ENCODE measurements at places on chromosomes 5 and 9.

DNA sequence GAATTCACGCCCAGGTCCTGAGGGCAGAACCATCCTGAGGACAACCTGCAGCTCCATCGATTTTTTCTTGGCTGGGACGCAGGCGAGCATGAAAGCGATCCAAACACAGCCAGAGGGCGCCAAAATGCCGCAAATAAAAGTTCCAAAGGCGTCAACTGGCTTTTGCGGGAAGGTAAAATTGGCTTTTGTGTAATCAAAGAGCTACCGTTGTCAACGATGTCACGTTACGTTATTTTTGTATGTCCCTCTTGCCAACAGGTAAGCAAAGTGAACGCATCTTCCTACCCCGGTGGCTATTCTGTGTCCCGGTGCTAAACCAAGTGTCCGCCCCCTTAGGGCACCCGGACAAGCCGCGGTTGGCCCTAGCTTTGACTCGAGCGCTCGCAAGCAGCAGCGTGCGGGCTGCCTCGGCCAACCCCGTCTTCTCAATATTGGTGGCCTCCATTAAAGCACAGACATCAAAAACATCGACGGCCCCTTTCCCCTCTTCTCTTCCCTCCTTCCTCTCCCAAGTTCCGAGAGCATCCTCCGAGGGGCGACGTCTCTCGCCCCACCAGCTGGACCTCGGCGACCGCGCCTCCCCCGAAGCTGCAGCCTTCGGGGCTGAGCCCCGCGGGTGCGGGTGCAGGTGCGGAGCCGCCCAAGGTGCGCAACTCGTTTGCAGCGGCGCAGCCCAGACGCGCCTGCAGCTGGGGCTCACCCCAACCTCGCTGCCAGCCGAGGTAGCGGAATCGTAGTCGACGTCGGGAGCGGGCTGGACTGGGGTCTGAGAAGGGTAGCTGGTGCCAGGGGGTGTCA lies 1.1 kb upstream of the BASP1 start:
- DNase-seq: no peak

- DNase-seq: no peak
These were observed 640 bp downstream of the TRIM32 start for GRCh38 chr9:116687754-116688135.

DNA sequence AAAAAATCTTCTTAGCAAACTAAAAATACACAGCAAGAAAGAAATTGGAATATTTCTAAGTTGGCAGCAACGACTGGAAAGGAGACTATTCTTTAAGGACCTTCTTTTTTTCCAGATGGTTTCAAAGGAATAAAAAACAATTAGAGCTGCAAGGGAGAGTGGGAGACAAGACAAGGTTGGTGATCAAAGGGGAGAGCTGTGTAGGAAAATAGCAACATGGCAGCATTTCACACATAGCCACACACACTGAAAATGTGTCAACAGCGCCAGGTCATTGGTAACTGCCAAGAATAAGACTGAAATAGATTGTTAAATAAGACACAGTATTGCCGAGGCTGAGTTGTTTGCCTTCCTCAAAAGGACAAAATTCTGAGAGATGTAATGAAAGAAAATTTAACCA lies 88.1 kb upstream of the TLE1 start:
- no peak for DNase-seq

GRCh38 chr5:80231243-80231642 lies 24.6 kb downstream of the SERINC5 start:
- no peak for DNase-seq

DNA sequence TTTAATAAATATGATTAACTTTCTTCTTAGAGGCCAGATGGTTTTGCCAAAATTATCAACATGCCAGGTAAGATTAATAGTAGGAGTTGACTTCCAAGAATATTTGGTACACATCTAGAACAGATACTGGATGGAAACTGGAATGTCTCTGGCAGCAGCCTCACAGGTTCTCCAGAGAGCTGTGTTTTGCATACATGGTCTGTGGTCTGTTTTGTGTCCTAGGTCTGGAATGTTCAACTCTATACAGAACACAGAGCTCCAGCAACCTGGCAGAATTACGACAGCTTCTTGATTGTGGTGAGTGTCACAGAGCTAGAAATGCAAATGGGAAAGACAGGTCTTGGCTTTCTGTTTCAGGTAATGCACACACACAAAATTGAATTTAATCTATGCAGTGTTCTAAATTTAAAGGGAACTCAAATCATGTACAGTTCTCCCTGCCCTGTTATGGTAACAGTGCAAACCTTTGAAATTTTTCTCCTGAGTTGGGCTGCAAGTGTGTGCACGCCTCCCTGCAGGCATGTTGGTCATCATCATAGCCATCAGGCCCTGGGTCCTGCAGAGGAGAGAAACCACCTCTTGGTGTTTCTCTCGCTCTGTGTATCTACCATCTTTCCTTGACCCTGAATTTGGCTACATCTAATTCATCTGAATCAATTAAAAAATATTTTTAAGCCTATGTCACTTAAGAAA lies 58.3 kb downstream of the PIK3R1 start:
- no peak for DNase-seq

- no peak for DNase-seq
These were observed 99.5 kb downstream of the TLE1 start for GRCh38 chr9:81589819-81590218.

DNA sequence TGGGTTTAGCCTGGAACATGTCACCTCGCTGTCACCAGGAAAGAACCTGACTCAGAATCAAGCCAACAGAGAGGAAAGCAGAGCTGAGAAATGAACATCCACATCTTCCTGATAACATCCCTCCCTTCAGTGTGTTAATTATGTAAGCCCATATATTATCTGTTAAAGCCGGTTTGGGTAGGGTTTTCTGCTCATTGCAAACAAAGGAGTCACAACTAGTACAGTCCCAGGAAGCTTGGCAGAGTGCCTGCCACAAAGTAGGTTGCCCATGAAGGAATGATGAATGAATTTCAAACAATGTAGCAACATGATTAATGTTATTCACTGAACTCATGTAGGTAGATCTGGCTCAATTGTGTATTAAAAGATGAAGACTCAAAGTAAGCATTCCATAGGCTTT lies 10.4 kb upstream of the PPARGC1B start:
- no peak for DNase-seq

GRCh38 chr9:13939134-13939533 lies 374.8 kb downstream of the NFIB start:
- no peak for DNase-seq

DNA sequence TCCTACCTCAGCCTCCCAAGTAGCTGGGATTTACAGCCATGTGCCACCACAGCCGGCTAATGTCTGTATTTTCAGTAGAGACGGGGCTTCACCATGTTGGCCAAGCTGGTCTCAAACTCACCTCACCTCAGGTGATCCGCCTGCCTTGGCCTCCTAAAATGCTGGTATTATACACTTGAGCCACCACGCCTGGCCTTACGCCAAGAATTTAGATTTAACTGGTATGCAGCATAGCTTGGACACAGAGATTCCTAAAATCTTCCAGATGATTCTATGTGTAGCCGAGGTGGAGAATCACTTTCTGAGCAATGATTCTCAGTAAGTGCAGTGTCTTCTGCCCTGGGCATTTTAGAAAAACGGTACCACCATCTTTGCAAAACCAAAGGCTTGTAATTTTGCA lies 74.1 kb downstream of the HABP4 start:
- no peak for DNase-seq

- no peak for DNase-seq
These were observed 114.5 kb upstream of the NR5A1 start for GRCh38 chr9:124621371-124622328.

- DNase-seq: no peak
These were observed 226.9 kb upstream of the C9orf72 start for GRCh38 chr9:27800159-27800558.

- DNase-seq: no peak
These were observed 1379.3 kb upstream of the ACO1 start for GRCh38 chr9:31005086-31005665.

DNA sequence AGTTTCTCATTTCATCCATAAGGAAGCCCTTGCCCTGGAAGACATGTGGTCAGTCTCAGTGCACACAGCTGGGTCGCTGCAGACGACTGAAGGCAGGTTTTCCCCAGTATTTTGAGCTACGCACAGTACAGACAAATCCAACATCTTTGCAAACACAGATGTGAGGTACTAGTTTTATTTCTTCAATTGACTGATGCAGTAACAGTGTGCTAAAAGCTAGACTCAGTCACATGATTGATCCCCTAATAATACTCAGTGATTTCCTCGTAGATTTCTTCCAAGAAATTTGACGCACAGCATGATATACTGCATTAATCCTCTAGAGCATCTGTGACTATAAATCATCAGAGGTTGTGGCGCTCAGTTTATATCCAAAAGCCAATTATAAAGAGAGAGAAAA lies 346.1 kb downstream of the DIRAS2 start:
- no peak for DNase-seq

DNA sequence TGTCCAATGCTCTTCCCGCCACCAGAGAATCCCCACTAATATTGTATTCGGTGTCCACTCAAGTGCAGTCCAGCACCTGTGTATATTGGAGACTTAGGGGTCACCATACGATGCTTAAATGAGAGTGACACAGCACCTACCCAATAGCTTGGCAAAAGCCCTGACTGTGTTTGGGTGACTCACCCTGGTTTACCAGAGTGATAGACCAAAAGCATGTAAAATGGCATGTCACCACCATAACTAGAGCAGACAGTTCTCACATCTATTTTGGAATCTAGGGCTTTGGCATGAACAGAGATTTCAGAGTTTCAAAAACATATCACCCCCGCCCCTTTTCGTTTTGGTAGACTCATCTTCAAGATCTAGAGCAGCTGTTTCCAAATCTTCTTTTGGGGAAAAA lies 217.3 kb upstream of the RASEF start:
- DNase-seq: no peak

DNA sequence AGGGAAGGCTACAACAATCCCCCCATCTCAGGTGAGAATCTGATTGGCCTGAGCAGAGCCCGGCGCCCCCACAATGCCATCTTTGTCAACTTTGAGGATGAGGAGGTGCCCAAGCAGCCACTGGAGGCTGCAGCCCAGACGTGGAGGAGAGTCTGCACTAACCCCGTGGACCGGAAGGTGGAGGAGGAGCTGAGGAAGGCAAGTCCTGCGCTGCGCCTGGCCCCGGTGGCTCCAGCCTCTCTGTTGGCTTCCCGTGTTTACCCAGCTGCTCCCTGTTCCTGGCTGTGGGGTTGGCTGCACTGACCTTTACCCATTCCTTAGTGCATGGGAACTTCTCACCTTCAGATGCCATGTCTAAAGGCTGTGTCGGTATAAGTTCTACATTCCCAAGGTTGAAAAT lies 11.0 kb upstream of the CEL start:
- DNase-seq: no peak

GRCh38 chr5:66828046-66828547 lies 231.9 kb downstream of the MAST4 start:
- no peak for DNase-seq

- no peak for DNase-seq
These were observed 529.1 kb upstream of the SEMA6A start for GRCh38 chr5:117103703-117104102.

DNA sequence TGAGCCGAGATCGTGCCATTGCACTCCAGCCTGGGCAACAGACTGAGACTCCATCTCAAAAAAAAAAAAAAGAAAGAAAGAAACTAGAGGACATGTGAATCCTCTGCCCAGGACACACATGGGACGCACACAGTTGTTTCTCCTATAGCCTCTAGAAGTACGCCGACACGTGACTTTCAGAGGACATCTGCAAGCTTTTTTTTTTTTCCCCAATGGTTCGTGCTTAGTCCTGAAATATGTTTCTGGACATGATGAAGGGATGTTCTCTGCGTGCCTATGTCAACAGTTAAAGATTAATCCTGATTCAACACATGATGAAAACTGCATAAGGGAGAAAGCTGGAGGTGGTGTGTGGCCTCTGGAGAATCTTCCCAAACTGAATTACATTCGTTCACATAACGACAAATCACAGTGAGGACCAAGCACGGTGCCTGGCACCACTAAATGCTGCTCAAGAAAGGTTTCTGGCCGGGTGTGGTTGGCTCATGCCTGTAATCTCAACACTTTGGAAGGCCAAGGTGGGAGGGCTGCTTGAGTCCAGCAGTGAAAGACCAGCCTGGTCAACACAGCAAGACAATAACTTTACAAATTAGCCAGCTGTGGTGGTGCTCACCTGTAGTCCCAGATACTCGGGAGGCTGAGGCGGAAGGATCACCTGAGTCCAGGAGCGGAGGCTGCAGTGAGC lies 9.8 kb downstream of the COL23A1 start:
- no peak for DNase-seq

- no peak for DNase-seq
These were observed 33.1 kb upstream of the ADRB2 start for GRCh38 chr5:148793261-148793660.

DNA sequence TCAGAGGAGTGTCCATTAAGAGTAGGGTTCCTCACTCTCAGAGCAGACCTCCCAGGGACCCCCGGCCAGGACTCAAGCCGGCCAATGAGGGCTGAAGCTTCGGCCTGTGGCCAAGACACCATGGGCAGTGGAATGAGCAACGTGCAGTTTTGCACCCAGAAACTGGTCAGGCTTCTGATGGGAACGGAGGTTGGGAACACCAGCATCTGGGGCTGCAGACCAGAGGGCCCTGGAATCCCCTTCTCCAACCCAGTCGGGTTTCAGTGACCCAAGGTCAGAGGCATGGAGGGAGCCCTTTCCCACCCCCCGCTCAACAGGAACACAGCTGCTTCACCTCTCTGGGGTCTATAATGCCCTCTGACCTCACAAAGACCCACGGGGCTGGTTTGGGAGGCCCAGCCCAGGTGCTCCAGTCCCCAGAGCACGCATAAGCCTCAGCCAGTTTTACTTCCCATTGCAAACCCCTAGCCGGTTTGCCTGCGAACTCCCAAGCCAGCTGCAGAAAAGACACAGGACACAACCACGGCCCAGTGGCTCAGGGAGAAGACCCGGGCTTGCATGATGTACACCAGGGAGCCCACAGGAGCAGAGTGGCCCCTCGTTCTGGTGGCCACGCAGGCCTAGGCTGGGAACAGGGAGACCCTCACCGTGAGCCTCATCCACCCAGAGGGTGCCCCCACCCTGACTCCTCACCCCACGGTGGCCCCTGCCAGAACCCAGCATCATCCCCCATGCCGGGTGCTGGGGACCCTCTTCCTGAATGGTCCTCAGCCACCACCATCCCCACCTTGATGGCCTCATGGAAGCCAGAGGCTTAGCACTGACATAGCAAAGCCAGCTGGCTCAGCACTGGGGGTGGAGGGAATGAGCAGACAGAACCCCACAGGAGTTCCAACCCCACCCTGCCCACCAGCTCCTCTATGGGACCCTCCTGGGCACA lies 30.6 kb downstream of the VAV2 start:
- DNase-seq: no peak

GRCh38 chr5:119382169-119382568 lies 26.4 kb downstream of the TNFAIP8 start:
- DNase-seq: no peak

DNA sequence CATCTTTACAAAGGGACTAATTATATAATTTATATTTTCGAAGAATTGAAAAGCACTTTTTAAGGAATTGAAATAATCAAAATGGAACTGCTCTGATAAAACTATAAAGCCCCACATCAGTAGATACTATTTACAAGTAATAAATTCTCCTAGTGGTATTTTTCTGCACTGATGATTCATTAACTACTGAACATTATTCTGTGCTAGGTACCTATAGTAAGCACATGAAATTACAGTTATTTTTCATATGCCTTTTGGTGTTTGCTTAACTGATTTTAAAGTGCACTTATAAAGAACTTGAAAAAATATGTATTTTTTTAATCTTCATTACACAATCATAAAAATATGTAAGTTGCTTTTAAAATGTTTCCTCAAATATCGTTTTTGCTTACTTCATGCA lies 123.0 kb downstream of the MAN2A1 start:
- DNase-seq: no peak

- DNase-seq: no peak
These were observed 755.7 kb downstream of the TLR4 start for GRCh38 chr9:118459913-118460312.

GRCh38 chr5:142353071-142353472 lies 28.3 kb upstream of the SPRY4 start:
- DNase-seq: no peak
